ENCODE measurements at places on chromosomes 2 and 18.

- no peak for DNase-seq
Observed at GRCh38 chr2:240603846-240604245, 17.3 kb downstream of the CAPN10 start.

DNA sequence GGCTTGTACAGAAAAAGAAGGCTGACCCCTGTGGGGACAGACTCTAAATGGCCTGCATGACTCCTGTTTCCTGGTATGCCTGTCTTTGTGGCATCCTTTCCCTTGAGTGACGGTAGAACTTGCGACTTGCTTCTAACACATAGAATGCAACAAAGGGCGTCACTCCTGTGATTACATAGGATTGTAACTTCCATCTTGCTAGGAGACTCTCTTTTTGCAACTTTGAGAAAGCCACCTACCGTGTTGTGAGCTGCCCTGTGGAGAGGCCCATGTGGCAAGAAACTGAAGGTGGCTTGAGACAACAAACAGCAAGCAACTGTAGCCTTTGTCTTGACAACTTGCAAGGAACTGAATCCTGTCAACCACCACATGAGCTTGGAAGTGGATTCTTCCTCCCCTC lies 46.5 kb downstream of the THNSL2 start:
- DNase-seq: no peak

DNA sequence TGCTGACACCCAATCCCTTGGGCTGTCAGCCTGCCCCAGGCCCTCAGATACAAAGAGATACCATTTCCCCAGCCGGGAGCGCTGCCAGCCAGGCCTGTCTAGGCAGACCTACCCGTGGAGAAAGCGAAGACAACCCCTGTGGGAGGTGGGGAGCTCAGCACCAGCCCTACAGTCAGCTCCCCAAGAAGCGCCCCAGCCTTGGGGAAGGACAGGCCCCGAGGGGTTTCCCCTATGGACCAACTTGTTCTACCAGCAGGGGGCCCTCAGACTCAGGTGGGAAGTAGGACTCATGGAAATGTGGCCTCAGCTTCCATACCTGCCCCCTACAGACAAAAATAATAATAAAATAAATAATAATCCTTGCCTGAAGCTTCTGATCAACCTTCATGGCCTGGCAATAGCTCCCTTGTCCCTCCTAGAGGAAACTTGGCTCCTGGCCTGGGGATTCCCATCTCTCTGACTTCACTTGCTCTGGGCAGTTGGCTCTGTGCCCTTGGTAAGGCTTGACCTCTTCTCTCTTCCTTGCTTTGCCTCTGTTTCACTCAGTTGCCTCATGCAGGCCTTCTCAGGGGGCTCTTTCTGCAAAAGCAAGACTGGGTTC lies 7.0 kb downstream of the SLC35F6 start:
- DNase-seq: no peak

DNA sequence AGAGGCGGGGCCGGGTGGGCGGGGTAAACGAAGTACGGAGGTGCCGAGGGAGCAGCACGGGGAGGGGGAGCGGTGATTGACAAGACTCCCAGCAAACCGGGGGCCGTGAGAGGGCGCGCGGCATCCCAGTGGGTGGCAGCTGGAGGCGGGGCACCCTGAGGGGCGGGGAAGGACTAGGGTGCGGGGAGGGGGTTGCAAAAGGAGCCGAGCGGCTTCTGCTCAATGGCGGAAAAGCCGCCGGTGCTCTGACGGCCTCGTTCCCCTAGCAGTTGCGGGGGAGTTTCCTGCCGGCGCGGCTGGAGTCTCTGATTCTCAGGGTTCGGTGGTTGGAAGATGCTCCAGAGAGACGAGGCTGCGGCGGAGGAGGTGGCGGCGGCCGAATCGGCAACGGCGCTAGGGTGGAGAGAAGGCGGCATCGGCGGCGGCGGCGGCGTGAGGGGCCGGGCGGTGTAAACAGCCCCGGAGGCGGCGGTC lies at the start of gene PPM1B:
TSS of gene PPM1B (plus strand) at position 195 of the 474 bp plus-strand sequence. CDS start 32,325 bp downstream, outside the sequence.
- peak; percentile 98 for DNase-seq

DNA sequence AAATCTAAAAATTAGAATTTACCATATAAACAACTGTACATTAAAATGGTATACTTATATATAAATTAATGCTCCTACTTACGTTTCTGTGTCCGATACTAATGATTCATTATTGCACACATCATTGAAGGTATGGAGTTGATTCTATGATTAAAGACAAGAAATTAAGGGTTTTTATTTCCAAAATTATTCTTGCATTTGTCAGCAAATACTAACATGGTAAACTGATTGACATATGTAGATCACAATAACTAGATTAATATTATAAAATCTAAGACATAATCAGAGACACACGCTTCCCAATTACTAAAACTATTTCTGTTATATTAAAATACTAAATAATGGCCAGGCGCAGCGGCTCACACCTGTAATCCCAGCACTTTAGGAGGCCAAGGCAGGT lies 92.6 kb downstream of the USP34 start:
- DNase-seq: no peak

GRCh38 chr2:101568969-101569368 lies 94.1 kb upstream of the RFX8 start:
- no peak for DNase-seq

Measured in stimulated activated CD8-positive, alpha-beta memory T cell treated with anti-CD3 and anti-CD28 coated beads, Interleukin-4, amount 100 ng/mL, for 4 hours (primary cell).